ENCODE measurements at places on chromosomes 16 and 17.

GRCh38 chr17:16325964-16326363 lies 27.3 kb downstream of the CENPV start:
- no peak for DNase-seq

DNA sequence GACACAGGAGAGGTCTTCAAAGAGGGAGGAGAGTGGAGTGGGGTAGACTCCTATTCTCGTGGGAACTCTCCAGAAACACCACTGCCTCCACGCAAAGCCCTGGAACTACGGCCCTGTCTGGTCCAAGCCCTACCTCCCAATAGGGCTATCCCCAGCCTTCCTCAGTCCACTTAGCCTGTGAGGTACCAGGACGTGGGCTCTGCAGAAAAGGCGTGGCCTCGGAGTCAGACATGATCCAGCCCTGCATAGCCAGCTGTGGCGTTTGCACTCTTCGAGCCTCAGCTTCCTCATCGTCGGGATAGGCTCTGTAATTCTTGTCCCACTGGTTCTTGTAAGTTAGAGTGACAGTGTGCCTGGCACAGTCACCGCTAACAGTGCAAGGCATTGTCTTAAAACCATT lies 13.8 kb downstream of the ENDOV start:
- DNase-seq, result no peak

DNA sequence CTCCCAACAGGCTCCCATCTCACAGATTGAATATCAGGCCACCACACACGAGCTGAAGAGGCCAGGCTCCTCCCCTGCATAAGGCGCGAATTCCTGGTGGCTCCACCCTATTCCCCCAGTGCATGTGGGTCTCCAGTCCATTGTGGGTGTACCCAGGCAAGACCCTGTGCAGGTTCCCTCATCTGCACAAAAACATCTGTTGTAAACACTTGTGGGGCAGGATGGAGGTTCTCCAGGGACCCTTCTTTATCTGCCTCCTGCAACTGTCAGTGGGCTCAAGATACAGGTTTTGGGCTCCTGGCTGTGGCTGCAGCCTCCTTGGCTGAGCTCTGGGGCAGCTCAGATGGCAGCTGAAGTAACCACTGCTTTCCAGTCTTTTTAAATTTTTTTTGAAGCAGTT lies 17.6 kb upstream of the LGALS9 start:
- DNase-seq, result no peak

DNA sequence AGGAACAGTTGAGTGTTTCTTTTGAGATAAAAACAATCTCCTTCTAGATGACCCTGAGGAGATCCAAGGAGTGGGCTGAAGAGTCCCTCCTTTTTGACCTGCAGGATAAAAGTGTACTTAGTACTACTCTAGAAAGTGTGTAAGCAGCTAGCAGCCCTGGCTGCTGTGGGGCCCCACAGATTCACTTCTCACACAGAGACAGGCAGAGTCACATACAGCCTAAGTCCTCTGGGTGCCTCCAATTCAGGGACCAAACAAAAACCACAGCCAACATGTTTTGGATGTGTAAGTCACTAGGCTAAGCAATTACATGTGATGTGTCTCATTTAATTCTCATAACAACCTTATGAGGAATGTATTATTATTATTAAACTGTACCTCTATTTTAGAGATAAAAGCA lies 97.1 kb downstream of the TMEM100 start:
- no peak for DNase-seq

DNA sequence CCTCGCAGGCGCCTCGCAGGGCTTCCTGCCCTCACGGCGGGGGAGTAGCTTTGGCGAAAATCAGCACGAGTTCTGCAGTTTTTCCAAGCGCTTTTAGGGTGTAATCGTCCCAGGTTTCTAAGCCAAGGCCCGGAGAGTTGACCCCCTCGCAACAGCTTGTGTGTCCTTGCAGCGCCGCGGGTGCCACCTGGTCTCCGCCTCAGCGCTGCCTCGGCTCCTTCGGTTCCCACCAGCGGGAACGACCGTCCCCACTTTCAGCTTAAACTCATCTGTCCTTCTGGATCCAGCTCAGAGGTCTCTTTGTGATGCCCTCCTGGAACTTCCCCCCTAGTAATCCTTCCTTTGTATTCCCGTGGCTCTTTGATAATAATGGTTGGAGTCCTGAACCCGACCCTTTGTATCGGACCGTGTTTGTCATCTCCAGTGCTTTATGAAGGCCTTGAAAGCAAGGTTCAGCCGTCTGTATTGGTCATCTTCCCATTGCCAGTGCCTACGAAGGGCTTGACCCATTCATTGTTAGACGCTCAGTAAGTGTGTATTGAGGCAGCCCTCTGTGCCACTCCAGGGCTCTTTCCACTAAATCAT lies 858 bp upstream of the SMARCE1 start:
- DNase-seq, result no peak

- DNase-seq, result no peak
Measured at GRCh38 chr16:65342231-65342866, 220.5 kb upstream of the CDH11 start.

DNA sequence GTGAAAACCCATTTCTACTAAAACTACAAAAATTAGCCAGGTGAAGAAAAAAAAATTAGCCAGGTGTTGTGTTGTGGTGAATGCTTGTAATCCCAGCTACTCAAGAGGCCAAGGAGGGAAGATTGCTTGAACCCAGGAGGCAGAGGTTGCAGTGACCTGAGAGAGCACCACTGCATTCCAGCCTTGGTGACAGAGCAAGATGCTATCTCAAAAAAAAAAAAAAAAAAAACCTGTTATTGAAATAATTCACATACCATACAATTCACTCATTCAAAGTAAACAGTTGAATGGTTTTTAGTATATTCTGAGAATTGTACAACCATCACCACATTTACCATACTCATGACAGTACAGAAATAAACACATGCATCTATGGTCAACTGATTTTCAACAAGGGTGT lies 31.0 kb downstream of the ZNRF1 start:
- DNase-seq, result no peak

DNA sequence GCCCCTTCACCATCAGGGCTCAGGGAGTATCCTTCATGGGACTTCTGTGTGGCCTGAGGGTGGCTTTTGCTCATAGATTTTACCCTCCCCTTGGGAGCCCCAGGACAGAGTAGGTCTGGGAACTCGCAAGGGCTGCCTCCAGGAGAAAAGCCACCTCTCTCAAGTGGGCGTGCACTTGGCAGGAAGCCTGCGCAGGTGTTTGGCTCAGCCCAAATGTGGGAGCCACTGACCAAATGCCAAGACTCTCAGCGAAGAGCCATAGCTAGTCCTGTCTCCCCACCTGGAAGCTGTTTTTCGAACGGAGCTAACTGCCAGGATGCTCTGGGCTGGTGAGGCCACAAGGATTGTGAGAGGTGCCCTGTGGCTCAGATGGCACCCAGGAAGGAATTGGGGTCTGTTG lies 2.0 kb upstream of the HSD17B2 start:
- DNase-seq, result no peak

- DNase-seq, result no peak
Measured at GRCh38 chr17:74251051-74251450, 23.0 kb upstream of the DNAI2 start.
